ENCODE measurements at places on chromosomes 13 and 19.
A peak's percentile ranks its signal among the peaks of the same experiment; 100 is the strongest.

DNA sequence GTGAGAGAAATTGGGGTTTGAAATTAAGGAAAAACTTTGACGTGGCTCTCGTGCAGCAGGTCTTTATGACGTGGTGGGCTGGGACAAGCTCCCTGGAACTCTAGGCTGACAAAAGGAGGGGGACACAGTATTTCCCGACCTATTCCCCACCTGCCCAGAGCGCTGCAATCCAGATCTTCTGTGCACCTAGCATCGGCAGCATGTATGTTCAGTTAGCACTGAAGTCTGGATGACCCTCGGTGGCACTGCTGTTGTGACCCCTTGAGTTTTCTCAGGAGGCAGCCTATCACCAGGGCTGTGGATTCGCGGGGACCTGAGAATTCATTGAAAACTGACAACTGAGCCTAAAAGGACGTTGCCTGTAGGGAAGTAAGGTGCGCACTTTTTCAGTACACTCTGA, 9.1 kb upstream of the ZNF536 start:
- no peak for DNase-seq

- no peak for DNase-seq
These were observed 468.0 kb downstream of the TSHZ3 start for GRCh38 chr19:30881281-30881680.

- DNase-seq, result no peak
These were observed 1382.2 kb upstream of the MIR17HG start for GRCh38 chr13:89965252-89965651.

- DNase-seq, result no peak
These were observed 213.2 kb upstream of the EDNRB start for GRCh38 chr13:78131811-78132210.

DNA sequence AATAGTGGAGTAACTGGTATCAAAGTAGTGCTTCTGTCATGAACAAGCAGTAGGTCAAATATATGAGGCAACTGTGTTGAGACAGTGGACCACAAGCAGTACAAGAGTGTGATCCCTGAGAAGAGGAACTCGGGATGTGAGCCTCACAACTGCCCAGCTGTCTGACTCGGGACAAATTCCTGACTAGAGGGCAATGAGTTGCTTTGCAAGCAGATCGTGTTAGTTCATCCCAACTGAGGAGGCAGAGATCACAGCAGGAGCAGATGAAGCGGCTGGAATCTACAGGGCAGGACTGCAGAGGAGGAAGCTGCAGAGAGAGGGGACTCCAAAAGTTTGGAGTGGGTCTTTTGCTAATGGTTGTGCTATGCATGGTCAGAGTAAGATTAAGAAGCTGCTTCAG, 741.1 kb downstream of the DIAPH3 start:
- DNase-seq, result no peak

DNA sequence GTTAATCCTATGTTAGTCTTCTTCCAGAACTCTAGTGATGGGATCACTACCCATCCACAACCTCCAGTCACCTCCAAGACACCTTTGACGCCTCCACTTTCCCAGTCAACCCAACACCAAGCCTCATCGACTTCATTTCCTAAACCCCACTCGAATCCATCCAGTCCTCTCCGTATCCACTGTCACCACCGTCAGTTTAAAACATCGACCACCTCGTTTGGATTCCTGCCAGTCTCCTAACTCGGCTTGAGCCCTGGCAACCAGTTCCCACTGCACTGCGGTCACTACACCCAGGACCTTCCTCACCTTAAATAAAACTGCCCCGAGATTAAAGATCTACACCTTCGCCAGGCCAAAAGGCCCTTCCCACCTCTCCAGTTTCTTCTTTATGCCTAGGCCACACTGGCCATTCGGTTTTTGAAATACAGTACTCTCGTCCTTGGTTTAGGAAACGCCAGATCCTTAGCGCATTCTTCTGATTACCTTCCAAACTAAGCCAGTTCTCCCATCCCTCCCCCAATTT, 1.2 kb downstream of the MTIF3 start:
- no peak for DNase-seq

DNA sequence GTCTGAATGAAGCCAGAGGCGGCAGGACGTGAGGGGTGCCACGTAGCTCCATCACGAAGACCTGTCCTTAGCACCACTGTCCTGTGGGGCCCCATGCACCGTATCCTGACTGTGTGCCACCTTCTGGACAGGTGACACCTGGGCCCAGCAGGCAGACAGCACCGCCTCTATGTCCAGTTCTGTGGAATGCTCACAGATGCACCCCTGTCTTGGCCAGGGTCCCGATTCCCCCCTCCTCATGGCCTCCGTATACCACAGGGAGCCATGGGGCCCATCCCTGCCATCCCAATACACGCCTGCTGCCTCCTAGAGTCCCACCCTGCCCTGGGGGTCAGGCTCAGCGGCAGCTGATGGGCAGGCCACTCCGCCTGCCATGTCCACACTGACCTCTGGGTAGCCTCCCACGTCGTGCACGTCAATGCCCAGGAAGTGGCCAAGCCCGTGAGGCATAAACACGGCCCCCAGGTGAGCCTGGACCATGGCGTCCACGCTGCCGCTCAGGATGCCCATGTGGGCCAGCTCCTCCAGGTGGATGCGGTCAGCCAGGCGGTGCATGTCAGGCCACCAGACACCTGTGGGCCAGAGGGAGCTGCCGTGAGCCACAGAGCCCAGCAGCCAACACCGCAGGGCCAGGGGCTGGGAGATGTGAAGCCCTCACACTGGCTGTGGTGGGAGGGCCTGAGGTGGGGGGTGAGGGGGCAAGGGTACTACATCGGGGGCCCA, 17.6 kb downstream of the CEBPG start:
- DNase-seq, result no peak

DNA sequence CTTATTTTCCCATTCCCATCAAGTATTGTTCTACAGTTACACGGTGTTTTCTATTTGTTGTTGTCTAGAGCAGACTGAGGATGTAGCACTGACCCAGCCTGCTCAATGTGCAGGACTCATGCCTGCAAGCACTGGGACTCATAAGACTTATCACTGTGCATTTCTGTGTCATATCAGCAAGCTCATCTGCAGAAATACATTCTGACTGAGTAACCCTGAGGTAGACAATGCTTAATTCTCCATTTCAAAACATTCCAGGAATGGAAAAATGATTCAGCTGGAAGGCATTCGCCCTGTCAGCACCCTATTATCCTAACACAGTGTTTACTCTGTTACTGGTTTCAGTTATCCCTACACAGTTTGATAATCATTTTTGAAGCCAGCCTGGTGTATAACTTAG, 2506.4 kb downstream of the PCDH9 start:
- DNase-seq, result no peak

DNA sequence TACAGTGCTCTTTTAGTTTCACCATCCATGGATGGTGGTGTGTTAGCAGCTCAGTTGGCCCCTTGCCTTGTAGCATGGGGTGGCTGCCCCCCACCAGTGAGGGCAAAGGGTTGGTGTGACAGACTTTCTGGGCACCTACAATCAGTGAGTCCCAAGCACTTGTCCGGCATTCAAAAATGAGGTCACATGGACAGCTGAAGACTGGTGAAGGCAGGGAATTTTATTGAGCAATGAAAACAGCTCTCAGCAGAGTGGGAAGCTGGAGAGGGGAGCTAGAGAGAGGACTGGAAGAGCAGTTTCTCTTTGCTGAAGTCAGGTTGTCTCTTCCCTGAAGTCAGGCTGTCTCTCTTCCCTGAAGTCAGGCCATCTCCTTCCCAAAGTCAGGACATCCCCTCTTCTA, 1053.2 kb downstream of the SLITRK1 start:
- DNase-seq, result no peak

DNA sequence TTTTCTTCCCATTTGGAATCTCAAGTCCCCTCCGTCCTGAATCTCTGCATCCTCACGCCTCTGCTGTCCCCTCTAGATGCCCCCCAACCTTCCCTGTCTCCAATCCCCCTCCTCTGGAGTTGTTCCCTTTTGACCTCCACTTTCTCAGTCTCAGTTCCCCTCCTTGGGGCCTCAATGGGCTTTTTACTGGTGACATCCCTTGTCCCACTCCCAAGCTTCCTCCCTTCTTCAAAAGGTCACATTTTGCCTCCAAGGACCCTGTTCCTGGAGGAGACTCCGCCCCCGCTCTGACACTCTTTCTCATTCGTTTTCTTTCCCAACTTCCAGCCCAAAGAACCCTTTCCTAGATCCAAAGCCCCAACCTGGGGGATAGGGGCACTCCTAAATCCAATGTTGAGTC, 1.0 kb downstream of the AP2S1 start:
- DNase-seq, result no peak

- no peak for DNase-seq
These were observed 1.4 kb upstream of the HPN start for GRCh38 chr19:35039881-35040825.

- no peak for DNase-seq
These were observed 614.1 kb downstream of the UQCRFS1 start for GRCh38 chr19:28598861-28599260.

- peak; percentile 81 for DNase-seq
These were observed at the start of gene SLITRK5 for GRCh38 chr13:87671031-87671752. TSS of gene SLITRK5 (plus strand) at chr13:87671371. CDS start at chr13:87675389, 4,018 bp downstream.

DNA sequence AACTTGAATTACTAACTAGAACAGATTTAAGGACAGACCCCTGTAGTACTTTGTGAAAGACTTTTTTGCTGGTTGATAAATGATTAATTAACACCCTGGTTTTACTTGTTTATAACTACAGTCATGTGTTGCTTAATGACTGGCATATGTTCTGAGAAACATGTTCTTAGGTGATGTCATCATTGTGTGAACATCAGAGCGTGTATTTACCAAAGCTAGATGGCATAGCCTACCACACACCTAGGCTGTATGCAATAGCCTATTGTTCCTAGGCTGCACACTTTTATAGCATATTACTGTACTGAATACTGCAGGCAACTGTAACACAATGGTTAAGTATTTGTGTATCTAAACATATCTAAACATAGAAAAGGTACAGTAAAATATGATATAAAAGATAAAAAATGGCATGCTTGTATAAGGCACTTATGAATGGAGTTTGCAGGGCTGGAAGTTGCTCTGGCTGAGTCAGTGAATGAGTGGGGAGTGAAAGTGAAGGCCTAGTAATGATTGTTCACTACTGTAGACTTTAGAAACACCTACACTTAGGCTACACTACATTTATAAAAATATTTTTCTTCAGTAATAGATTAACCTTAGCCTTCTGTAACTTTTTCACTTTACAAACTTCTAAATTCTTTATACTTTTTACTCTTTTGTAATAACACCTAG, 260.3 kb downstream of the KCNRG start:
- DNase-seq, result peak; percentile 19

DNA sequence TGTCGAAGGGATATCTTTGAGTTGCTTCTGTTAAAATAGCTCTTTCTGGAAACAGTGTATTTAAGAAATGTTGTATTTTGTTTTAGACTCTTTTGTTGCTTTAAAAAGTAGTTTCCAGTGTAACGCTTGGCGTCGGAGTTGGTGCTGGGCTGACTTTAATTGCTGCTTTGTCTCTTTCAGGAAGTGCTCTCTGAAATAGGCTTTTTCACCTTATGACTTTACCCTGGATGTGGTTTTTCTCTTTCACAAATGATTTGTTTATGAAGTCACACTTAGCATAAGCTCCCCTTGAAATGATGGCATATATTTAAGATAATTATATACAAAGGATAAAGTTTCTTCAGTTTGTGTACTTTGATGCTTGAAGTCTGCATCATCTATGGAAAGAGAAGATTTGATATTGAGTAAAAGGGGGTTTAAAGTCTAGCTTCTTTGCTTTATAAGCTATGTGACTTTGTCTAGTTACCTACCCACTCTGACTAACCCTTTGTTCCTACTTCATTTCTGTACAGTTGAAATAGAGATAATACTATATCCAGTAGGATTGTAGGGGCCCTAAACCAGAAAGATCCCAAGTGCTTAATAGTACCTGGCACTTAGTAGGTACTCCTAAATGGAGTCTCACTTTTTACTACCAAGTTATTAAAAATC, at the start of gene GPR18:
GPR18 (minus strand) TSS at position 170 of the 651 bp plus-strand sequence. CDS start 2,507 bp downstream, outside the sequence.
- no peak for DNase-seq

DNA sequence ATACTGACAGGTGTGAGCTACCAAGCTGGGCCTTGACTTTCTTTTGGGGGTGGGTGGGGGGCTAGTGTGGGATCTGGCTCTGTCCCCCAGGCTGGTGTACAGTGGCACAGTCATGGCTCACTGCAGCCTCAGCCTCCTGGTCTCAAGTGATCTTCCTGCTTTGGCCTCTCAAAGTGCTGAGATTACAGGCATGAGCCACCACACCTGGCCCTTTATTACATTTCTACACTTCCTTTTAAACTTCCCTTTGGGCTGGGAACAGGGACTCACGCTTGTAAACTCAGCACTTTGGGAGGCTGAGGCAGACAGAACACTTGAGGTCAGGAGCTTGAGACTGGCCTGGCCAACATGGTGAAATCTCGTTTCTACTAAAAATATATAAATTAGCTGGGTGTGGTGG, 12.0 kb downstream of the FTL start:
- DNase-seq, result no peak

DNA sequence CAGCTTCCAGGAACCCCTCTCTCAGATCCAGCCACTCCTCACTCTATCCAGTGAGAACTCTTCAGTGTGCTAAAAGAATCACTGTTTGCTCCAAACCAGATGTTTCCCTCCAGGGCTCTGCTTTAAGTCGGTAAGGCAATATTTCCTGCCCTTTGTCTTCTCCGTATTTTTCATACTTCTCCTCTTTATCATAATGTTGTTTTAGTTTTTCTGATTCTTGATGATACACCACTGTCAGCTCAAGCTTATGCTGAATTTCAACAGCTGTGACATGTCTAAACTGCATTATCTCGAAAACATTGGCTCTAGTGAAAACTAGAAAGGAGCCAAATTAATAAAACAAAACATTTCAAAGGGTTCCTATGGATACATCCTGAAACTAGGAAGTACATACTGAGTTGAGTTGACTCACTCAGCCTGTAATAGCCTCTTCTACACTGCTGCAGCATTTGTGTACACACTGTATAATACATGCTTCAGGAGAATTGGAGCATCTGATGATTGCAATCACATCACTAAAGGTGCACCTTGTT, 39.8 kb downstream of the GPR180 start:
- DNase-seq, result peak; percentile 100

GRCh38 chr13:75689686-75690085, 53.6 kb downstream of the LMO7 start:
- DNase-seq, result no peak

GRCh38 chr19:7230826-7231225, 63.4 kb downstream of the INSR start:
- no peak for DNase-seq

GRCh38 chr13:113058129-113058987, 47.2 kb upstream of the F7 start:
- no peak for DNase-seq

DNA sequence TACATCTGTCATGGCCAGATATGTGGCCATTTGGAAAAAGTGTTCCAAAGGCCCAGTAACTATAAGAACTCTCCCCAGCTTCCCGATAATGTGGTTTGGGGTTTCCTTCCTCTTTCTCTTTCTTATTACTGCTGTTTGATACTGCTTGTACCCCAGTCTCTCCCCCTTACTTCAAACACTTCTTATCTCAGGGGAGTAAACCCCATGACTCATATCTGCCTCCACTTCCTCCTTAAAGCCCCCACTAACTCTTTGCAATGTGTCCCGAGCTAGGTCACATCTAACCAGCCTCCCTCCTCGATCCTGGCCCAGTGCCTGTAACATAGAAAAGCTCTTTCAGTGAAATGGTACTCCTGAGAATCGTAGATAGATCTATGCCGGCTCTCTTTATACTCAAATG, 82.4 kb upstream of the STARD13 start:
- no peak for DNase-seq
